ENCODE measurements at places on chromosomes 2 and 18. TPM values are rescaled to one million over a fixed set of nuclear protein-coding genes. Genes with fewer than 3 reads are reported as not detected.

DNA sequence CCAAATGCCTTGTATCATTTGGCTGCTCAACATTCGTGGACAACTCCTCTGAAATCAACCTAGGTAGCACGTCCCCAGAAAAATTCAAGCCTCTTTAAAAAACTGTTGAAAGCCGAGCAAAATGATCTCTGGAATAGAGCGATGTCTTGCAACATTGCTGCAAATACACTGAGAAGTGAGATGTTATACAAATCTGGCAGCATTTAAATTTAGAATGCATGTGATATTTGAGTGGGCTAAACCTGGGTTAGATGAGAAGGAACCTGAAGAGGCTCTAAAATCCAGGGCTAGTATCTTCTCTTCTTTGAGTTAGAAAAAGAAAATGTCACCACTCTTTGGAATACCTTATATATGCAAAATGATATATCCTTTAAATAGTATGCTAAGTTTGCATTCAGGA is 81.5 kb upstream of the ZBTB14 start:
- no peaks in the 10 kb centered on the region for H3K27me3 ChIP-seq
- H3K27ac ChIP-seq, result no peak overlapping the region
- no peak for DNase-seq
- no peaks in the 10 kb centered on the region for H3K36me3 ChIP-seq

GRCh38 chr18:55695091-55695490 is 107.1 kb upstream of the TCF4 start:
- no peaks in the 10 kb centered on the region for H3K4me1 ChIP-seq
- H3K27ac ChIP-seq, result no peak overlapping the region
- no peak for DNase-seq
- no peaks in the 10 kb centered on the region for H3K36me3 ChIP-seq
- no peak overlapping the region for H3K4me3 ChIP-seq

- DNase-seq, result no peak
- no peak overlapping the region for H3K27ac ChIP-seq
- H3K27me3 ChIP-seq, result no peaks in the 10 kb centered on the region
- peaks cover 21% of the 10 kb centered on the region for H3K36me3 ChIP-seq
- no peaks in the 10 kb centered on the region for H3K4me1 ChIP-seq
- H3K4me3 ChIP-seq, result no peak overlapping the region
Measured at GRCh38 chr18:3782901-3783300, 332.9 kb downstream of the TGIF1 start.

EVA1A gene
- total RNA-seq, result 0.68 TPM

ANKRD23 gene
- 2.3 TPM for total RNA-seq

DNA sequence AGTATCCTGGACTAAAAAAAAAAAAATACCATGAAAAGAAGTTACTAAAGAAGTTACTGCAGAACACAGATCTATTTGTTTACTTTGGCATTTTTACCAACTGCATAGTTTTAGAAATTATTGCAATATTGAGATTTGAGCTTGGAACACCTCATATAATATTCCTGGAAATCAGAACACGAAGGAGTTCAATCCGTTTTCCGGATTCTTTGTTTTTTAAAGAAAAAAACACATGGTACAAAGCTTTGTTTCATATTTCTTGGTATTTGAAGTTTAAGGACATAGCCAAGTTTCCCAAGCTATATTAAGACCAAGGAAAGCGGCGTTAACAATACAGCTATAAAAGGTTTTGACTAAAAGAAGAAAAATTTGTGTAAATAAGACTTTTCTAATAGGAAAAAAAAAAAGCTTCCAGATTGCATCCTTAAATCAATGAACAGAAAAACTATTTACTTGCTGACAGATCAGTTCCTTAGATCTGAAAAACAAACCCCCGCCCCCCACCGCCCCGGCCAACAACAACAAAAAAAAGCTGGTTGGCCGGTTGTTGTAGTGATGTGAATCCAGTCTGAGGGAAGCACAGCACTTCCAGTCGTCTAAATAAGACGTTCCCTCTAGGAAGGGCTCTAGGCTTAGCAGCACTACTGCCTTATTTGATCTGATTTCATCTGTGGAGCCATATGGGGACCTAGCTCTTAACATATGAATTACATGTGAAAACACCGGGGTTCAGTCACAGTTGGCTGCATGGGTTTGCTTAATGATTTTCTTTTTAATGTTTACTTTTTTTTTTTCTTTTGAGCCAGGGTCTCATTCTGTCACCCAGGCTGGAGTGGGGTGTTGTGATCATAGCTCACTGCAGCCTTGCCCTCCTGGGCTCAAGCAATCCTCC is 2.5 kb upstream of the RHOB start:
- H3K27ac ChIP-seq, result no peak overlapping the region
- H3K4me1 ChIP-seq, result peaks cover 3% of the 10 kb centered on the region
- no peak for DNase-seq

- DNase-seq, result no peak
Measured at GRCh38 chr2:198187841-198188240, 383.4 kb downstream of the PLCL1 start.

HOXD10 gene
- total RNA-seq, result not detected

GRCh38 chr18:38297910-38298309 is 732.3 kb upstream of the CELF4 start:
- no peak for DNase-seq
- no peaks in the 10 kb centered on the region for H3K4me1 ChIP-seq
- H3K27ac ChIP-seq, result no peak overlapping the region
- peaks cover 2% of the 10 kb centered on the region for H3K36me3 ChIP-seq

GRCh38 chr2:231743376-231744116 is 35.2 kb downstream of the PTMA start:
- no peak overlapping the region for H3K27ac ChIP-seq
- no peak overlapping the region for H3K4me3 ChIP-seq
- H3K27me3 ChIP-seq, result no peaks in the 10 kb centered on the region
- no peaks in the 10 kb centered on the region for H3K4me1 ChIP-seq
- DNase-seq, result no peak

PSTPIP2 gene
- 3.6 TPM for total RNA-seq

- no peak overlapping the region for H3K4me3 ChIP-seq
- DNase-seq, result no peak
- no peaks in the 10 kb centered on the region for H3K4me1 ChIP-seq
- H3K27ac ChIP-seq, result no peak overlapping the region
Measured at GRCh38 chr2:200472853-200473464, 36.9 kb downstream of the KCTD18 start.

GRCh38 chr18:44896846-44897245 is 216.2 kb downstream of the SETBP1 start:
- H3K4me1 ChIP-seq, result no peaks in the 10 kb centered on the region
- peaks cover under 1% of the 10 kb centered on the region for H3K36me3 ChIP-seq
- DNase-seq, result no peak
- no peak overlapping the region for H3K4me3 ChIP-seq
- H3K27ac ChIP-seq, result no peak overlapping the region

NT5DC4 gene
- total RNA-seq, result not detected

TSPYL6 gene
- not detected for total RNA-seq

GRCh38 chr2:173221132-173221695 is 133.5 kb upstream of the CDCA7 start:
- H3K27me3 ChIP-seq, result no peaks in the 10 kb centered on the region
- DNase-seq, result no peak
- no peak overlapping the region for H3K4me3 ChIP-seq
- H3K4me1 ChIP-seq, result no peaks in the 10 kb centered on the region
- H3K36me3 ChIP-seq, result no peaks in the 10 kb centered on the region

GRCh38 chr2:217332866-217333265 is 473.0 kb upstream of the TNP1 start:
- H3K27me3 ChIP-seq, result no peaks in the 10 kb centered on the region
- H3K4me1 ChIP-seq, result peaks cover 3% of the 10 kb centered on the region
- H3K36me3 ChIP-seq, result no peaks in the 10 kb centered on the region
- no peak for DNase-seq
- no peak overlapping the region for H3K27ac ChIP-seq
- H3K4me3 ChIP-seq, result no peak overlapping the region

DNA sequence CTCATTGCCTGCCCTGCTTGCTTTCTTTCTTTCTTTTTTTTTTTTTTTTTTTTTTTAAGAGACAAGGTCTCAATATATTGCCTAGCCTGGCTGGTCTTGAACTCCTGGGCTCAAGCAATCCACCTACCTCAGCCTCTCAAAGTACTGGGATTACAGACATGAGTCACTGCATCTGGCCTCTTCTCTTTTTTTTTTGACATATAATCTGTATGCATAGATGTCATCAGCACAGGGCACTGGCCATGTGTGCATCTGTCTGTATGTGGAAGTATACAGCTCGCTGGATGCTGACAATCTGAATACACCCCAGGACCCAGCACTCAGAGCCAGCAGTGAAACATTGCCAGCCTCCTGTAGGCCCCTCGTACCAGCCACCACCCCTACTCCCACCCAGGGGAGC is 49.5 kb downstream of the TFCP2L1 start:
- H3K27ac ChIP-seq, result no peak overlapping the region
- no peaks in the 10 kb centered on the region for H3K4me1 ChIP-seq
- no peak overlapping the region for H3K4me3 ChIP-seq
- no peaks in the 10 kb centered on the region for H3K27me3 ChIP-seq
- no peak for DNase-seq

FABP1 gene
- not detected for total RNA-seq

DSG1 gene
- not detected for total RNA-seq

DNA sequence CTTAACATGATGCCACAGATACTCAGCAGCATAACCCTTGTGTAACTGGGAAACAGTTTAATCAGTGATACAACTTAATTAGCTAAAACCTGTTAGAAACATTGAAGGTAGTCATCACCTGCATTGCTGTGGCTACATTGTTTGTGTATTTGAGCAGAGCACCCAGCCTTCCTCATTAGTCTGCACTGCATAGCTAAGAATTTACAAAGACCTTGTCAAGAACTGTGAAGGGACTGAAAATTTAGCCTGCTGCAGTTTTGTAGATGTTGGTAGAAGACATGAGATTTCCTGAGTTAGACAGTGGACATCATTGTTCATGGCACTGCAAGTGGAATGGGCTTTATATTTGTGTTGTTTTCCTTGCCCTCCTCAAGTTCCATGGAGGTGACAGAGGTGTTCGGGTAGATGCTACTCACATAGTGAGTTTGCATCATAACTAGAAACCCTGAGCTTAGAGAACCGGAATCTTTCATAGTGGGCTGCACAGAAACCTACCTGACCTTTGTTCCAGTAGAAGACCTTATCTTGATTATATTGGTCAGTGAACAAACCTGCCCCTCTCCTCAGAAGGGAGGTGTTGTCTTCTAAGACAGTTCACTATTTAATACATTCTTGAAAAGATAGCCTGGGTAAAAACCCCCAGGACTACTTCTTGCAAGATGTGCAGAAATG is 12.5 kb downstream of the VAPA start:
- H3K4me3 ChIP-seq, result no peak overlapping the region
- H3K4me1 ChIP-seq, result no peaks in the 10 kb centered on the region
- H3K27ac ChIP-seq, result no peak overlapping the region
- no peaks in the 10 kb centered on the region for H3K27me3 ChIP-seq
- no peak for DNase-seq
- H3K36me3 ChIP-seq, result no peaks in the 10 kb centered on the region

DNA sequence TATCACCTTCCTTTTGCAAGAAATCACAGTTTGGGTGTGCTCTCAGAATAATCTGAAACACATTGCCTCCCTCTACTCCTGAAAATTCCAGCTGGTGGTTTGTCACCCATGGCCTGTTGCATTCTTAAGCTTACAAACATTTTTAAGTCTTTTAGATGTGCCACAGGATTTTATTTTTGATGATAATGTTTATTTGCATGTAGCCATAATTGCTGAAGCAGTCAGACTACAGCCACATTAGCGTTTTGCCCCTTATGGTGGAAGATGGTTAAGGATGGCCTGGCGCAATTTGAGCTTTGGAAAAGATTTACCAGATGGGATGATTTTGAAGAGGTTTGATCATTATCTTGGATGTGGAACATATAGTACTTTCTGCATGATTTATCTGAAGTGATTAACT is 439.5 kb downstream of the MEIS1 start:
- H3K27ac ChIP-seq, result no peak overlapping the region
- DNase-seq, result no peak
- H3K36me3 ChIP-seq, result no peaks in the 10 kb centered on the region
- no peaks in the 10 kb centered on the region for H3K4me1 ChIP-seq
- H3K27me3 ChIP-seq, result no peaks in the 10 kb centered on the region
- H3K4me3 ChIP-seq, result no peak overlapping the region

GRCh38 chr18:61710082-61710620 is 182.7 kb downstream of the RNF152 start:
- no peaks in the 10 kb centered on the region for H3K4me1 ChIP-seq
- H3K4me3 ChIP-seq, result no peak overlapping the region

DNA sequence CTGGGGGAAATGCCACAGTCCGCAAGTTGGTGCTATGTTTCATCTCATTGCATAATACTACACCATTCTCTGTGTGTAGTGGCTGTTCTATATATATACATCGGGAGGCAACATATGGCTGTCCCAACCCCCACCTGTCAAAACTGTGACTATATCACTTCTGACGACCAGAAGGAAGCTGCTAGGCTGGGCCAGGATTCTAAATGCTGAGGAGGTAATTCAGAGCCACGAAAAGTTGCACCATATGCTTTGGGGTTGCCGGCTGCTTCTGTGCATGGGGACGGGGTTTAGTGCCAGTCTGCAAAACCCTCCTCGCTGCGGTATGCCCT is 117.3 kb downstream of the MSH2 start:
- no peak for DNase-seq
- H3K27me3 ChIP-seq, result no peaks in the 10 kb centered on the region
- no peak overlapping the region for H3K27ac ChIP-seq
- H3K4me1 ChIP-seq, result no peaks in the 10 kb centered on the region
- H3K4me3 ChIP-seq, result no peak overlapping the region
- H3K36me3 ChIP-seq, result peaks cover 8% of the 10 kb centered on the region

RFTN2 gene
- total RNA-seq, result 0.28 TPM

TUBB6 gene
- 135 TPM for total RNA-seq

DNA sequence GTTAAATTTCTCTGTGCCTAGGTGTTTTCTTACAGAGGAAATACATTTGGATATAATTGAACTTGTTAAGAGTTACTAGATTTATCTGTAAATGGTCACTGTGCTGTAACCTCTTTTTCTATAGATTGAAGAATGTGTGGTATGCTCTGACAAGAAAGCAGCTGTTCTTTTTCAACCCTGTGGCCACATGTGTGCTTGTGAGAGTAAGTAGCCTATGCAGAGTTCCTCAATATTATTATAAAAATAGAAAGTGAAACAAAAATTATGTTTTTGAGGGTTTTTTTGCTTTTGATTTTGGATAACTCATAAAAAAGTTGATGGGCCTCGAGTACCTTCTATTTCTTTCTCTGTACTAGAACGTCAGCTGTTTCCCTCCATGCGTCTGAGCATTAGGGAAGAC is 112.4 kb downstream of the MIB1 start:
- no peak overlapping the region for H3K27ac ChIP-seq
- no peaks in the 10 kb centered on the region for H3K27me3 ChIP-seq
- DNase-seq, result no peak
- H3K4me3 ChIP-seq, result no peak overlapping the region
- no peaks in the 10 kb centered on the region for H3K4me1 ChIP-seq
- H3K36me3 ChIP-seq, result peaks cover 30% of the 10 kb centered on the region

TWIST2 gene
- total RNA-seq, result 0.33 TPM

DNA sequence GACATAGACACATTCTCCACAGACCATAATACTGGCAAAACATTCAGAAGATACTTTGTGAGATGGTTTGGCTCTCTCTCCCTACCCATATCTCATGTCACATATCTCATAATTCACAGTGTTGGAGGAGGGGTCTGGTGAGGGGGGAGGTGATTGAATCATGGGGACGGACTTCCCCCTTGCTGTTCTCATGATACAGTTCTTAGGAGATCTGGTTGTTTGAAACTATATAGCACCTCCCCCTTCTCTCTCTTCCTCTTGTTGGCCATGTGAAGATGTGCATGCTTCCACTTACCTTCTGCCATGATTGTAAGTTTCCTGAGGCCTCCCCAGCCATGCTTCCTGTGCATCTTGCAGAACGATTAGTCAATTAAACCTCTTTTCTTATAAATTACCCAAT is 61.1 kb downstream of the HK2 start:
- DNase-seq, result no peak
- H3K27me3 ChIP-seq, result no peaks in the 10 kb centered on the region
- no peaks in the 10 kb centered on the region for H3K4me1 ChIP-seq
- H3K36me3 ChIP-seq, result peaks cover 61% of the 10 kb centered on the region
- no peak overlapping the region for H3K27ac ChIP-seq

OR6B2 gene
- total RNA-seq, result not detected

SIX2 gene
- not detected for total RNA-seq

Measured in H9 (cell line).